Astrocyte of the spinal cord (primary cell): ENCODE measurements at places on chromosomes 1 and 21.

DNA sequence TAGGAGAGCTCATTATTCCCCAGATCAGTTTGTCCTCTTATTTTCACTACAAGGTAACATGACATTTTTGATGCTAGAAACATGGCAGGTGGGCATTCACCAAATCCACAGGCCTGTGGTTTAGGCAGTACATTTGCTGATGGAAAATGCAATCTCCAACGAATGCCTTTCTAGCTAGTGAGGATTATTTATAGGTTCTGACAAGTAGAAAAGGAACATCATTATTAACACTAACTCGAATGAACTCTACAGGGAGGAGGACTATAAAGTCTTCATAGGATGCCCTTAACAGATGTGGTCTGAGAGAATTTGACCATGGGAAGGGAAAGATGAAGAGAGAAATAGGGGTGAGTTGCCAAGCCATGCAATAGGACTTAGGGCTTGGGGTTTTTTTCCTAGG, 71.5 kb upstream of the BCL10 start:
- DNase-seq: no peak

DNA sequence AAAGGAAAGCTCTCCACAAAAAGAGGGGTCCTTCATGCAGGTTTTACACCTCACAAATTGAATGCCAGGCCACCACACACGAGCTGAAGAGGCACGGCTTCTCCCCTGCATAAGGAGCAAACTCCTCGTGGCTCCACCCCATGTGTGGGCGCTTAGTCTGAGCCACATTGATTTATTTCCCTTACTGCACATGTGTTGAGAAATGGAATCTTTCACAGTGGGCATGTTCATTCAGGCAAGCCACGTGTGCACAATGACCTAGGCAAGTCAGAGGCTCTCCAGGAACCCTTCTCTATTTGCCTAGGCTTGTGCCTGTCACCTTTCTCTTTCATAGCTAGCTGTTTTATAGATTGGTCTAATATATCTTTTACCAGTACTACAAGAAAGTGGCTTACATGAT, 120.5 kb downstream of the LTN1 start:
- DNase-seq: no peak

- peak; percentile 29 for DNase-seq
Observed at GRCh38 chr1:54310439-54311328, 95.5 kb downstream of the SSBP3 start.

- no peak for DNase-seq
Observed at GRCh38 chr1:7110321-7110720, 325.1 kb downstream of the CAMTA1 start.

DNA sequence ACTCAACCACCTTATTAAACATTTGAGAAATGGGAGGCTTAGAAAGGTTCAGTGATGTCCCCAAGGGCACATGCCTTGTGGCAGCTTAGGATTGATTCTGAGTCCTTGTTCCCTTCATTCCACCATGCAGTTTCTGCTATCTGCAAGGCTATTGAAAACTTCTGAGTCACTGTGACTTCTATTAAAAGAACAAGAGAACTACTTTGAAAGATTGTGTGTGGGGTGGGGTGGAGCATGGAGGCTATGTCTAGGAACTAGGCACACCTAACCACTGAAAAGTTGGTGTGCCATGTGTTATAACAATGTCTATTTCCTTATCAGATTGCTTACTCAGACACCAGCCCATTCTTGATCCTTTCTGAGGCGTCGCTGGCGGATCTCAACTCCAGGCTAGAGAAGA, 10.8 kb downstream of the MTARC1 start:
- no peak for DNase-seq

DNA sequence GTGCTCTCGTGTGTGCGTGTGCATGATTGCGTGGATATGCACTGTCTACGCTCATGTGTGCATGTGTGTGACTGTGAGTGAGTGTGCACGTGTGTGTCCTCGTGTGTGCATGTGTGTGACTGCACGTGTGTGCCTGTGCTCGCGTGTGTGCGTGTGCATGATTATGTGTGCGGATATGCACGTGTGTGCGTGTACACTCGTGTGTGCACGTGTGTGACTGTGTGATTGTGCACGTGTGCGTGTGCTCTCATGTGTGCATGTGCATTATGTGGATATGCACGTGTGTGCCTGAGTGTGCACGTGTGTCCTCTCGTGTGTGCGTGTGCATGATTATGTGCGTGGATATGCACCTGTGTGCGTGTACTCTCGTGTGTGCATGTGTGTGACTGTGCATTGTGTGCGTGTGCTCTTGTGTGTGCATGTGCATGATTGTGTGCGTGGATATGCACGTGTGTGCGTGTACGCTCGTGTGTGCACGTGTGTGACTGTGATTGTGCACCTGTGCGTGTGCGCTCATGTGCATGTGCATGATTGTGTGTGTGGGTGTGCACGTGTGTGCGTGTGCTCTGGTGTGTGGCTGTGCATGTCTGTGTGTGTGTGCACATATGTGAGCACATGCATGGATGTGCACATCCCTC, 2.2 kb downstream of the MMEL1 start:
- DNase-seq: no peak

GRCh38 chr21:25449950-25450349, 157.3 kb downstream of the MRPL39 start:
- no peak for DNase-seq

- no peak for DNase-seq
Observed at GRCh38 chr1:33844166-33844565, 19.7 kb upstream of the HMGB4 start.

DNA sequence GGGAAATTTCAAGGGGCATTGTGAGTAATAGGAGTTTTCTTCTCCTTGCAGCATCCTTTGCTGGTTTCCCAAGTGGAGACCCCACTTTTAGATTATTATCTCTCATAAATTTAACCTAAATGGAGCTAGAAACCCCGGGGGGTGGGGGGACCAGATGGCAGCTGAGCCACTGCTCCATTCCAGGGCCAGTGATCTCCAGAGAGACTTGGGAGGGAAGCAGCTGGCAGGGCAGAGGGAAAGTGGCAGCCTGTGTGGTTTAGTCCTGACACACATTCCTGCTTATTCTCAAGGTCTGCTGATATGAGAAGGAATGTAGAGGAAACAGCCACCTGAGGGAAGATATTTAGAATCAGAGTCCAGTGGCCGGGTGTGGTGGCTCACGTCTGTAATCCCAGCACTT, 16.3 kb downstream of the PCP4L1 start:
- no peak for DNase-seq

- no peak for DNase-seq
Observed at GRCh38 chr1:32701421-32701911, 1.1 kb downstream of the SYNC start.

- no peak for DNase-seq
Observed at GRCh38 chr1:48000883-48001282, 3.7 kb upstream of the TRABD2B start.

- DNase-seq: no peak
Observed at GRCh38 chr1:222523852-222524251, 24.1 kb downstream of the HHIPL2 start.

GRCh38 chr1:63907051-63907450, 133.2 kb downstream of the ROR1 start:
- DNase-seq: no peak

DNA sequence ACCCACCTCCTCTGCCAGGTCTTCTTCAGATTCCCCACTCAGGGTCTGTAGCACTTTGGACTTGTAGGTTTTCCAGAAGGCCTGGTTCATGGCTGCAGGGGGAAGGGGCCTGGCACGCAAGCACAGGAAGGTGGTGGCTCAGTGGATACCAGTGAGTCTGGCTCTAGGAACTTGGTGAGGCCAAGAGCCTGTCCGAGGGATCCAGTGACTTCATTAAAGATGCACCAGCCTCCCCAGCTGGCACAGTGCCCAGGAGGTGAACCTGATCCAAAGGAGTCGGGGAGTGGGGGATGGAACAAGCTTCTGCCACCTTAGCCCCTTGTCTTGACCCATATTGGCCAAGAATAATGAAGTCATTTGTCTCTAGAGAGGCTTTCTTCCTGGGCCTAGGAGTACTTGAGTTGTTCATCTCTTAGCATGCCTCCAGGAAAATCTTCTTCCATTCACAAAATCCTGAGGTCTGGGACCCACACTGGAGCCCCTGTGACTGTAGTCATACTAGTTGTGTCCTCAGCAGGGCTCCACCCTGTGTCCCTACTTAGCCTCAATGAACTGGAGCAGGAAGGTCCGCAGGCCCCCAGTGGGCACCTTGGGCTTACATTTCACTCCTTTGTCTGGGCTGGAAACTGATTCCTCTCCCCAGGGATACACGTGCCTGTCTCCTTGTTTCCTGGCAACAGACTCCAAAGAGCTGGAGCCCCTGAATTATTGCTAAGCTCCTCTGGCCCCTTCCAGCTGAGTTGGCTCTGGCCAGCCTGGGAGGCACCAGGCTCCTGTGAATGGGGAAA, at the start of gene C1orf232:
TSS of gene C1orf232 (minus strand) at position 554 of the 788 bp plus-strand sequence. CDS start at position 90, 464 bp downstream.
- no peak for DNase-seq

GRCh38 chr1:9269721-9270120, 23.0 kb upstream of the SPSB1 start:
- no peak for DNase-seq

GRCh38 chr1:156581661-156582387, 2.3 kb downstream of the TTC24 start:
- DNase-seq: no peak

DNA sequence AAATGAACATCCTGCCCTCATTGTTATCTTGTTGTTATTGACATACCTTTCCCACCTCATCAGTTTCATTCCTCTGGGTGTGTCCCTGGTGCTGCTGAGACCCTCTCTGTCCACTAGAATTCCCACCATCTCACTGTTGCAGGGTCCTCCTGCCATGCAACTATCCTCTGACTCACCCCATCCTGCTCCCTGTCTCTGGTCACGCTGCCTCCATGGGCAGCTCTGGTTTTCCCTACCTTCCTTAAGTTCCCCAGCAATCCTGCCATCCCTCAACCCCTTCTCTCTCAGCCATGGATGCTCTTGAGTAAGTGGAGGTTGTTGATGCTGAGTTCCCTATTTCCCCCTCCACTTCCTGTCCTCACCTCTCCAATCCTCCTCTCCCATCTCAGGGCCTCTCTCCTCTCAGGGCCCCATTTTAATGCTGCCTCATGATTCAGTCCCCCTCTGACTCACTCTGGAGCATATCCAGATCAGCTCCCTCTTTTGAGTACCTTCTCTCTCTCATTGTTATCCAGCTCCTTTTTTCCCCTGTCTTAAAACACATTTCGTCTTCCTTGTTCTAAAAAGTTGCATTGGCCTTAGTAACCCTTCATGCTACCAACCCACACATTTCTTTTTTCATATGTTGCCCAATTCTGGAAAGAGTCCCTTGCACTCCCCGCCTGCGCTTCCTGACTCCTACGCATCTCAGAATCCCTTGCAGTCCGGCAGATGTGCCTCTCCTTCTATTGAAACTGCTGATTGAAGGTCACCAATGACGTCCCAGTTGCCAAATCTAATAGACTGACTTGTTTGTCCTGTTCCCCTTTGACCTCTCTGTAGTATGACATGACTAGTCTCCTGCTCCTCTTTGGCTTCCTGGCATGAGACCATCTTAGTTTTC, 92.0 kb downstream of the CNIH3 start:
- peak; percentile 75 for DNase-seq

GRCh38 chr1:238951809-238952208, 434.6 kb upstream of the CHRM3 start:
- DNase-seq: peak; percentile 73

GRCh38 chr21:36481639-36482038, 1.7 kb upstream of the CLDN14 start:
- DNase-seq: no peak

GRCh38 chr1:17272646-17273045, 23.7 kb downstream of the PADI3 start:
- DNase-seq: no peak

- DNase-seq: peak; percentile 18
Observed at GRCh38 chr1:84298684-84299535, 2.6 kb upstream of the SAMD13 start.

- DNase-seq: peak; percentile 73
Observed at GRCh38 chr1:215475796-215476481, 91.2 kb upstream of the KCTD3 start.

GRCh38 chr1:71621785-71622184, 541.0 kb upstream of the ZRANB2 start:
- peak; percentile 79 for DNase-seq

- DNase-seq: no peak
Observed at GRCh38 chr1:209643285-209644020, 8.8 kb downstream of the LAMB3 start.

DNA sequence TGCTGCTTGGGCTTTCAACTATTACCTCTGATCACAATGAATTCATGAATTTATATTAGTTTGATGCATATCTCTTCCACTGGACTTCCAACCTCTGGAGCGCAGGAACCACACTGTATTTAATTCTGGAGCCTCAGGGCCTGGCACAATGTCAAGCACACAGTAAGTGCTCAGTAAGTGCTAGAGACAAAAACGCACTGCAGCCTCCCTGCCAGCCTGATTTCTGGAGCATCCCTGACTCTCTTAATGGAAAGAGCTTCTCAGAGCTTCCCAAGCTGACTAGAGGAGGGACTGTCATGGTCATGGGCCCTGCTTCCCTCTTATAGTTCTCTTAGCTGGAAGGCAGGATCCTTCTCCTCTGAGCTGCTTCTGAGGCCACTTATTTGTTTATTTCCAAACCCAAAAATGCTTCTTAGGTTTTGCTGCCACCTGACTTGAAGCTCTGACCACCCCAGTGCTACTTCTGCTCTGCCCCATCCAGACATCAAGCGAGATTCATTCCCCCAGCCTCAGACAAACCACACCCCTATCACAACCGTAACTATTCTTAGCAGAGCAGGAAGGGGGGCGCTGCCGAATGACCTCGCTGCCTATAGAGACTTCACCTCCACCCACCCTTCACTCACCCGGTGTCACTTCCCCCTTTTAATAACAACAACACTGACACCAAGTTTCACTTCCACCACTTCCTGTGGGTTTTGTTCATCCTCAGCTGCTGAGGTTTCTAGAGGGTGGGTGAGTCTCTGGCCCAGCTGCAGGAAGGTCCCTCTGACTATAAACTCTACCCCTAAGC, 33.6 kb downstream of the NUAK2 start:
- no peak for DNase-seq

DNA sequence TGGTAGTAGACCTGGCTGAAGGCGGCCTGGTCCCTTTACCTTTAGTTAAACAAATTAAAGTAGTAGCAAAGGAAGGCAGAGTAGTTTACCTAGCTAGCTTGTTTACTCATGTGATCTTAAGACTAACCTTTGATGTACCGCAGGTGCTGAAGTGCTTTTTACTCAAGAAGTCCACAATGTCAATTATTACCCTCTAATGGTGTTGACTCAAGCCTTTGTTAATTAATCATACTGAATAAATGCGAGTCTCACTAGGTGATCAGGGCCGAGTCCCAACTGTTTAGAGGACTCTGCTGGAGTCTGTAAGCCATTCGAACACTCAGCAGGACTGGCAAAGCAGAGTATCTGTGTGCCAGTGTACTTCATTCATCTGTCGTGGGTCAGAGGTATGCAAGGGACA, 381.1 kb upstream of the NCAM2 start:
- no peak for DNase-seq

DNA sequence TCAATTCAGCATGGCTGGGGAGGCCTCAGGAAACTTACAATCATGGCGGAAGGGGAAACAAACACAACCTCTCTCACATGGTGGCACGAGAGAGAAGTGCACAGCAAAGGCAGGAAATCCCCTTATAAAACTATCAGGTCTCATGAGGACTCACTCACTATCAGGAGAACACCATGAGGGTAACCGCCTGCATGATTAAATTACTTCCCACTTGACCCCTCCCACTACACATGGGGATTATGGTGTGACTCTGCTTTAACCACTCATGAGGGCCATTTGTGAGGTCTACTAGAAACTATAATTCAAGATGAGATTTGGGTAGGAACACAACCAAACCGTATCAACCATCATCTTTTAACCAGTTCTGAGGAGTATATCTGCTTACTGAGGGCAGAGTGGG, 387.4 kb upstream of the NFIA start:
- no peak for DNase-seq

GRCh38 chr1:29202053-29202452, 20.4 kb upstream of the SRSF4 start:
- DNase-seq: no peak

- no peak for DNase-seq
Observed at GRCh38 chr1:15477646-15478212, 1.8 kb downstream of the CELA2B start.
